ENCODE measurements at places on chromosomes 5 and 9.

DNA sequence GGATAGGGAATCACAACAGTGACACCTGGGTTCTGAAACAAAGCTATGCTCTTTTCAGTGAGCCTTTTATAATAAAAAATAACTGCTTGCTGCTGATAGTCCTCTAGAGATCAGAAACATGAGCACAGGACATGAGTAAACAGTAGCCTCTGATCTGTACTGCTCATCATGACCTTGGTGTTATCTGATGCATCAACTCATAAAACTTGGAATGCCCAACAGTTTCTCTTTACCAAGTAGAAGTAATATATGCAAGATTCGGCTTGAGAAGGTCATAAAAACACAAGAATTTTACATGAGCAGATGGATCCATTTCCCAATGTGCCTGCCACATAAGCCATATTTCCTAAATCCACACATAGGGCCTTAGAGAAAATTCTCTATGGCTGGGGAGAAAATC is 318.3 kb upstream of the GRAMD2B start:
- no peak for DNase-seq

- no peak for DNase-seq
These were observed 94.9 kb downstream of the SMARCA2 start for GRCh38 chr9:2110036-2110435.

GRCh38 chr5:23820765-23821471 is 313.5 kb downstream of the PRDM9 start:
- DNase-seq = no peak

DNA sequence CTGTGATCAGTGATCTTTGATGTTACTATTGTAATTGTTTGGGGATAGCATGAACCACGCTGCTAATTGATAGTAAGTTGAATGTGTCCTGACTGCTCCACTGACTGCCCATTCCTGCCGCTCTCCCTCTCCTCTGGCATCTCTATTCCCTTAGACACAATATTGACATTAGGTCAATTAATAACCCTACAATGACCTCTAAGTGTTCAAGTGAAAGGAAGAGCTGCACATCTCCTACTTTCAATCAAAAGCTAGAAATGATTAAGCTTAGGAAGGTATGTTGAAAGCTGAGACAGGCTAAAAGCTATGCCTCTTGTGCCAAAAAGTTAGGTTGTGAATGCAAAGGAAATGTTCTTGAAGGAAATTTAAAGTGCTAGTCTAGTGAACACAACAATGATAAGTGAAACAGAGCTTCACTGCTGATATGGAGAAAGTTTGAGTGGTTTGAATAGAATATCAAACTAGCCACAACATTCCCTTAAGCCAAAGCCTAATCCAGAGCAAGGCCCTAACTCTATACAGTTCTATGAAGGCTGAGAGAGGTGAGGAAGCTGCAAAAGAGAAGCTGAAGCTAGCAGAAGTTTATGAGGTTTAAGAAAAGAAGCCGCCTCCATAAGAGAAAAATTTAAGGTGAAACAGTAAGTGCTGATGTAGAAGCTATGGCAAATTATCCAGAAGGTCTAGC is 12.9 kb downstream of the CLINT1 start:
- no peak for DNase-seq

- DNase-seq = no peak
These were observed 25.1 kb downstream of the ACSL6 start for GRCh38 chr5:131986161-131986912.

DNA sequence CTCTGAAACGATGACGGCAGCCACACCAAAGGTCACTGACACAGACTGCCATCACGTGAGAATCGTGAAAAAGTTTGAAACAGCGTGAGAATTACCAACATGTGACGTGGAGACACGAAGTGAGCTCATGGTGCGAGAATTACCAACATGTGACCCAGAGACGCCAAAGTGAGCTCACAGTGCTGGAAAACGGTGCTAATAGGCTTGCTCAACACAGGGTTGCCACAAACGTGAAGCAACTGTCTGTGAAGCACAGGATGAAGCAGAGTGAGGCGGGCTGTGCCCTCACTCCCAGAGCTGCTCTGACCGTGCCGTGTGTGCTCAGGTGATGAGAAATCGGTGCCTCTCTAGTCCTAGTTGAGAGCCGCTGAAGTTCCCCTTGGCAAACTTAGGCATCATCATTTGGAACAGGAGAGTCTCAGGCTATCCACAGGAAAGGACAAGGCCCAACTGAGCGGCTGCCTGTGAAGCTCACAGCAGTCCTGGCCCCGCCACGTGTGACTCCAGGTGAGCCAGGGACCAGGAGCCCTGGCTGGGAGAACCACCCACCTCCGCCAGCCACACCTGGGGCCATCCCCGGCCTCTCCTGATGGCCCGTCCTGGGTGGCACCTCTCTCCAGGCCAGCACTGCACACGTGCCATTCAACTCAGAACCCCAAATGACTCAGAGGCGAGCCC is 29.8 kb upstream of the SLC6A3 start:
- DNase-seq = no peak

- no peak for DNase-seq
These were observed 3.2 kb downstream of the WHRN start for GRCh38 chr9:114501796-114502682.

GRCh38 chr9:80554301-80554700 is 982.5 kb downstream of the TLE4 start:
- no peak for DNase-seq

DNA sequence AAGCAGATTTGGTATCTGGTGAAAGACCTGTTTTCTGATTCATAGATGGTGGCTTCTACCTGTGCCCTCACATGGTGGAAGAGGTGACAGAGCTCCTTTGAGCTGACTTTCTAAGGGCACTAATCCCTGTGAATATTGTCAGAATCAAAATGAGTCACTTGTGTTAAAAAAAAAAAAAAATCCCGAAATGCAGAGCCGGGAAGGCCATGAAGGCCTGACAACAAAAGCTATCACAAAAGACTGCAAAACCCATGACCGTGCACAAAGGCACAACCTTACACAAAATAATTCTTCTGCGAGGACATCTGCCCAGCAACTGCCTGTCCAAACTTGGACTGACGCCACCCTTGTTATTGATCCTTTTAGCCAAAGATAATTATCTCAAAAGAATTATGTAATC is 19.6 kb upstream of the UBTD2 start:
- no peak for DNase-seq

DNA sequence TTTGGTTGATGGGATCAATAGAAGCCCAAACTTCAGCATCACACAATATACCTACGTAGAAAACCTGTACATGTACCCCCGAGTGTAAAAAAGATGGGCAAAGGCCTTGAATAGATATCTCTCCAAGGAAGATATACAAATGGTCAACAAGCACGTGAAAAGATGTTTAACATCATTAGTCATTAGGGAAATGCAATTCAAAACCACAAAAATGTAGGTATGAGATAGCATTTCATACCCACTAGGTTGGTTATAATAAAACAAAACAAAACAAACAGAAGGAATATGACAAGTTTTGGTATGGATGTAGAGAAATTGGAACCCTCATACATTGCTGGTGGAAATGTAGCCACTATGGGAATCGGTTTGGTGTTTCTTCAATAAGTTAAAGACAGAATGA is 33.1 kb upstream of the PPARGC1B start:
- no peak for DNase-seq

DNA sequence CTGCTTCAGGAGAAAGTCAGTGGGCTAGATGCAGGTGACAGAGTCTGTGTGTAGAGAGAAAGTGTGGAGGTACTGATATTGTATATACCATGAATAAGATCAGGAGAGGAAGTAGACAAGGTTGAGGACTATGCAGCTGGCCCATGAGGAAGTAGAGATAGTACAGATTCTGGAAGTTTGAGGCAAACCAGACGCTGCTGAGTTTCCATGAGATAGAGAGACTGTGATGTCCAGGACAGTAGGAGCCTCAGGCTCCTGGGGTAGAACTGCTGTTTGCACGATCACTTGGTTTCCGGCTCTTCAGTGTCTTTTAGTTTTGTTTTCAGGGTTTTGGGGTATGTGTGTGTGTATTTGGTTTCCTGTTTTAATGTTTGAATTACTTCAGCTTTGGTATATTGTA is 13.6 kb downstream of the OTULINL start:
- peak; percentile 15 for DNase-seq

- no peak for DNase-seq
These were observed 151.0 kb downstream of the ENTREP1 start for GRCh38 chr9:69476016-69476415.

- no peak for DNase-seq
These were observed 30.0 kb upstream of the PCSK1 start for GRCh38 chr5:96463091-96463490.

- DNase-seq = no peak
These were observed 404.9 kb downstream of the CDK5RAP2 start for GRCh38 chr9:120175031-120175430.

DNA sequence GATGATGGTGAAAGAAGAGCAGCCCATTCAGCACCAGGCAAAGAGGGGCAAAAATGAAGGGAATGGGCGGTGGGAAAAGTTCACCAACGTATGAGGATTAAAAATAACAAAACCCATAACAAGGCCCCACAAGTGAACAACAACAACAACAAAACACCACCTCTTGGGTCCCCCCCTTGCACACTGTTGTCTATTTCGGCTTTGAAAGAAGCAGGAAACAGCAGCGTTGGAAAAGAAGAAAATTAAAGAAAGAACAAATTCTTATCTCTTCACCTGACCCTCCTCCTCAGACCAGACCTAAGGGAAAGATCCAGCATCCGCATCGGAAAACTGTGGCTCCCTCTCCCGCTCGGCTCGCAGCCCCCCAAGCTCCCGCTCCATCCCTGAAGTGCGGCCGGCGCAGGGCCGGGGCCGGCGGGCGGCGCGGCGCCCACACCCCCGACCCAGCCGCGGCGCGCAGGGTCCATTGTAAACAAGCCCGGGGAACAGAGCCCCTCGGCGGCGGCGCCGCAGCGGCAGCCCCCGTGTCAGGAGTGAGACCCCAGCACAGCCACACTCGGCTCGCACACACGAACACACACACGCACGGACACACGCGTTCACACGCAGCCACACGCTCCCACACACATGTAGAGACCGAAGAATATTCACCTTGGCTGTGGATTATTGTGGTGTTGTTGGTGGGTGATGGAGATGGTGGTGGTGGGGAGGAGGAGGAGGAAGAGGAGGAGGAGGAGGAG is 535 bp downstream of the RFX3 start:
- no peak for DNase-seq
